ENCODE measurements at places on chromosomes 2 and 18. TPM values are rescaled to one million over a fixed set of nuclear protein-coding genes. Genes with fewer than 3 reads are reported as not detected.

Gene RUFY4
- not detected for total RNA-seq

Gene EGR4
- total RNA-seq = not detected

Gene RHBDD1
- total RNA-seq = 24.9 TPM

Gene UGT1A4
- total RNA-seq = not detected

Gene GPR155
- 41.9 TPM for total RNA-seq

Gene COX5B
- 486 TPM for total RNA-seq

Gene DOK6
- 4.1 TPM for total RNA-seq

Gene ARHGEF4
- total RNA-seq = 48.8 TPM

Gene ANO7
- total RNA-seq = 0.42 TPM

Gene NLRC4
- total RNA-seq = 0.42 TPM

Gene CABYR
- 3.1 TPM for total RNA-seq

Gene ZAP70
- 2.1 TPM for total RNA-seq

Gene INHA
- total RNA-seq = 0.45 TPM

All from esophagus muscularis mucosa (tissue), 4 donors.